Heart right ventricle (tissue), 16 donors: ENCODE measurements at places on chromosomes 16 and 17. TPM values are rescaled to one million over a fixed set of nuclear protein-coding genes. Genes with fewer than 3 reads are reported as not detected.

GRCh38 chr17:47106130-47106529, 83.0 kb downstream of the CDC27 start:
- DNase-seq: no peak

DNA sequence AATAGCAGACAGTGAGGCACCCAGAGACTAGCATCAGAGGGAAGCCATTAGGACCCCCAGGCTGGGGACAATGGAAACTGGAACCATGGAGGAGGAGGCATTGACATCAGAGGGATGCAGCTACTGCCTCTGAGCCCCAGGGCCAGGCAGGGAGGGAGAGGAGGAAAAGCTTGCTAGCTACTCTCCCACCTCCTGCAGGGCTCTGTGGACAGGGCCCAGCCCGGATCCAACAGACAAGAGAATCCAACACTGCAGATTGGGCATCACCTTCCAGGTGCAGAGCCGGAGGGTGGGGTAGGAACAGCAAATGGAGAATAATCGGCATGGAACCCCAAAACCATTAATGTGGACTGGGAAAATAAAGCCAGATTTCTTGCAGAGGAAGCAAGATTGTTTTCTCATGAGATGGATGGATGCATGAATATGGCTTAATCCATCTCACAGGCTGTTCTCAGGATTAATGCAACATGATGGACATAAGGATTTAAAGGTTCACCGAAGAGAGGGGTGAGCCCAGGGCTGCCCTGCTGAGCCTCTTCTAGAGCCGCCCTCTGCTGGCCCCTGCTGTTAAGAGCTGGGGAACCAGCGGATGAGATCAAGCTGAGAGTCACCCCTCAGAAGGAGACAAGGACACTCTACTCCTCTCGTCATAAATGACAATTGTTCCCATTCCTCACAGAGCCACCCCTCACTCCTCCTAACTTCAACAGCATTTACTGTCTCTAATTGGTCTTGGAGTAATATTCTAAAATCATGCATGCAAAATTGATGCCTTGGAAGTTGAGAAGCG, 48.8 kb downstream of the DNAH3 start:
- DNase-seq: no peak

The GPR142 gene
- total RNA-seq: not detected

The PNMT gene
- 8.8 TPM for total RNA-seq

The PRSS36 gene
- total RNA-seq: 2.2 TPM

The HS3ST3A1 gene
- 0.67 TPM for total RNA-seq

The SCNN1B gene
- 0.32 TPM for total RNA-seq

- no peak for DNase-seq
Observed at GRCh38 chr16:84061236-84061819, 18.7 kb upstream of the SLC38A8 start.

GRCh38 chr17:9544221-9544620, 31.4 kb downstream of the STX8 start:
- no peak for DNase-seq

- DNase-seq: no peak
Observed at GRCh38 chr17:44793885-44794842, 35.4 kb downstream of the ADAM11 start.
